AG08395 (cell line): ENCODE measurements at places on chromosomes 7 and 10.

DNA sequence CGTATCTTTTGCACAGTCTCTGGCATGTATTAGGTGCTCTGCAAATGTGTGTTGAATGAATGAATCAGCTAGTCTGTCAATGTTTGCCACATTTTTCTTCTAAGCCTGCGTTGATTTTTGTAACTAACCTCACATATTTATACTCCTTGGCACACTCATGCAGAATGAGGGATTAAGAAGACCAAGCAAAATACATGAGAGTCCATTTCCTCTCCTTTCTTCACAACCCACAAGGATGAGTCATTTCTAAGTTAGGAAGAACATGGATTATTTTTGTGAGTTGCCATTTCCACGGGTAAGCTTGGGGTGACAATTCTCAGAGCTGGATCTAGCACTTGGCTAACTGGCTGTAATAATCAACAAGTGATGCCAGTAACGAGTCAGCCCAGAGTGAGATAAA lies 158.8 kb downstream of the TWIST1 start:
- peak; percentile 77 for DNase-seq

DNA sequence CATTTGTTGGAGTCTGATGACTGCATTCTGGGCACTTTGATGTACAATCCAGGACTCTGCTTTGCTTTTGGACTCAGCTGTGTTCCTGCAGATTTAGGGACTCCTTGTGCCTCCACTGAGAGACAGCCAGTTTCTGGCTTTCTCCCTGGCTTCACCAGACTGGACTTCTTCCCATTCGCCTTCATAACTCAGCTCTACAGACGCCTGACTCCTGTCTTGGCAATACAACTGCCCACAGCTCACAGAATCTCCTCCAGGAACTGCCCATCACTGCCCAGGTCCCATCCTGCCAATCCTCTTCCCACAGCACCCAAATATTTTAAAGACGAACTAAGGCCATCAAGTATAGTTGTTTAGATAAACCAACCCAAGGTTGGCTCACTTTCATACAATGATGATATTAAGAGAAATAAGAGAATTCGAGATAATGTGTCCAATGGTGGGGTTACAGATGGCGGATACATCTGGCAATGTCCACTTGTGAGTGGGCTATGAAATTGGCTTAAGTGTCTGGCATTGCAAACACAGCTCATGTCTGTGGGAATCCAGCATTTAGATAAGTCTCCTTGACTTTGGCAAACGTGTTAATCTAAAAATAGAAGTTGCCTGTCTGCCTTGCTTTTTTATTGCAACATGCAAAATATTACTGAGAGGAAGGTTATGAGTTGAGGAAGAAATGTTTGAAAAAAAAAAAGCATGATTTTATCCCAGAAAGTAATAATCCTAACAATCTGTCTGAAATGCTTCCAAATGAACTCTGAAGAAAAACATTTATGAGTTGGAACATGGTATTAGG lies 95.1 kb downstream of the ITGA8 start:
- peak; percentile 57 for DNase-seq

GRCh38 chr10:72276013-72276387 lies 2.3 kb downstream of the DDIT4 start:
- no peak for DNase-seq

DNA sequence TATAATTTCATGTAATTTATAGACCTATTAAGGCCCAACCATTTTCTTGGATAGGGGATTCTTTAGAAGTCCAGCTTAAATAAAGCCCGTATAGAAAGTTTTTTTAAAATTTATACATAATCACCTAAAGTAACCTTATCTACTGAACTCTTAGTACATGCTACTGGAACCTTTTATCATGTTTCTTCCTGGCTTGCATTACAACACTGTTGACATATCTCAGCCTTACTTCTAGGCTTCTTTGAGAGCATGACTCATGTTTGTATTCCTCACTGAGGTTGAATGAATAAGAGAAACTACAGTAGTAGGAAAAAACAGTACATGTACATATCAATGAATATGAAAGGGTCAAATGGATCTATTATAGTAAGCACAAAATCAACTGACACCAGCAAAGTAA lies 8.2 kb upstream of the MAGI2 start:
- peak; percentile 34 for DNase-seq

- no peak for DNase-seq
These were observed 82.5 kb upstream of the SEM1 start for GRCh38 chr7:96792115-96792514.

- DNase-seq = no peak
These were observed 109.4 kb upstream of the CTBP2 start for GRCh38 chr10:125269716-125270115.

- no peak for DNase-seq
These were observed 36.8 kb upstream of the R3HCC1L start for GRCh38 chr10:98097616-98098015.
